ENCODE measurements at places on chromosomes 12 and 14.
A peak's percentile ranks its signal among the peaks of the same experiment; 100 is the strongest.

DNA sequence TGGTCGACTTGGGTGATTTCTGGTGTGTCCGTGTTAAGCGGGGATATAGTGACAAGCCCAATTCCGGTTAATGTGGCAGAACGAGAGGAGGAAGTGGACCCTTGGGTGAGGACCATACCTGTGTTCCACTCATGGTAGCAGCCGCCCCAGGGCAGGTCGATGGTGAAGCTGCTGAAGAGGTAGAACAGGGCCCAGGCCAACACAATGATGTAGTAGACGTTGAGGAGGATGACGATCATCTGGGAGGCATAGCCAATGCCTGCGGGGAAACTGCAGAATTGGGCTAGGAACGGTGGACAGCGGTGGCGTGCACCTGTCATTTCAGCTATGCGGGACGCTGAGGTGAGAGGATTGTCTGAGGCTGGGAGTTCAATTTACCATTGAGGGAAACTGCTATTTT lies 20.1 kb downstream of the SLC6A13 start:
- no peak for DNase-seq

- no peak for DNase-seq
Observed at GRCh38 chr14:95233702-95234241, 76.4 kb upstream of the DICER1 start.

DNA sequence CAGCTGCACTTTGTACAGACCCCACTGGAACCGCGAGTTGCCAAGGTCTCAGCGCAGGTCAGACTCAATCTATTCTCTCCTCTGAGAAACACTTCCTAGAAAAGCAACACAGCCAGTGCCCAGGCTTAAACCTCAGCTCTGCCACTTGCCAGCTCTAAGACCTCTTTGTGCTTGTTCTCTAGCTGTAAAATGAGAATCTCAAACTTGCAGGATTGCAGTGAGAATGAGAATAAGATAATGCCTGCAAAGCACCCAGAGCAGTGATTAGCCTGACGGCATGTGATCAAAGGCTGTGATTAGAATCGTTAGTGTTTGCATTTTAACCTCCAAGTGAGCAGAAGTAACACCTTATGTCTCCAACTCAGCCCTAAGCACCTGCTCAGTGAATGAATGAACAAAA lies 21.3 kb downstream of the ANO2 start:
- DNase-seq: no peak

DNA sequence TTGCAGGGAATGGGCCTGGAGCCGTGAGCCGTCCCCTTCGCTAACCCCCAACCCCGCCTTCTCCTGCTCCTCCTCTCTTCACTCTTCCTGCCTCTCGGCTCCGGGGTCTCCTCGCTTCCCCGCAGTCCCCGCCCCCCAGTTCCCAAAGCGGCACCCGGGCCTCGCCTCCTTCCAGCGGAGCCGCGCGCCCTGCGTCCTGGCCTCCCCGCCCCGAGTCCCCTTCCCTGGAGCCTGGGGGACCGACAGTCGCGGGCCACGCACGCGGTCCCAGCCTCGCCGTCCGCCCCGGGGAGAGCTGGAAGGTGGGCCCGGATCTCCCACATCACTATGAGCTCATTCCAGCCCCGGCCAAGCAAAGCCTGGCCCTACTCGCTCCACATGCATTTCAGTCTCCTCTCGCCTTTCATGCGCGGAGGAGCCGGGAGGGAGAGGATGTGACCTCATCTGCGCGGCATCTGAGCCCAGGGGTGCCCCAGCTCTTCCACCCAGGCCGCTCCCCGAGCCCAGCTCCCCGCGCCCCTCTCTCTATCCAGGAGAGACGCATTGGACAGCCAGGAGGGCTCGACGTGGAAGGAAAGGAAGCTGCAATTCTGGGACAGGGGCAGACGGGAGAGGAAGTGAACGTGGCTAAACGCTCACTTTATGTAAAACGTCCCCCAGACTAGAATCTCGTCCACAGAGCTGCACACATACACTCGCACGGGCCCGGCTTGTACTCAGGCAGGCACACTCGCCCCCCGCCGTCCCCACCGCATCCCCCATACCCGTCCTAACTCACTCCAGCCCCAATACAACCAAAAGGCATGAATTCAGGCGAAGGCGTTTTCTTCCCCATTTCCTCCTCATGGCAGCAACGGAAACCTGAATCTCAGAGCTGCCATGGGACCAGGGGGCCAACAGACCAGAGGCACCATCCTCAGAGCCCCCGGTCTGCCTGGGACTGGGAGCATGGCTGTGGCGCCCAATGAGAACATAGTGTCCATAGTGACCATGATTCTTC lies 108.7 kb upstream of the CCND2 start:
- DNase-seq: no peak

DNA sequence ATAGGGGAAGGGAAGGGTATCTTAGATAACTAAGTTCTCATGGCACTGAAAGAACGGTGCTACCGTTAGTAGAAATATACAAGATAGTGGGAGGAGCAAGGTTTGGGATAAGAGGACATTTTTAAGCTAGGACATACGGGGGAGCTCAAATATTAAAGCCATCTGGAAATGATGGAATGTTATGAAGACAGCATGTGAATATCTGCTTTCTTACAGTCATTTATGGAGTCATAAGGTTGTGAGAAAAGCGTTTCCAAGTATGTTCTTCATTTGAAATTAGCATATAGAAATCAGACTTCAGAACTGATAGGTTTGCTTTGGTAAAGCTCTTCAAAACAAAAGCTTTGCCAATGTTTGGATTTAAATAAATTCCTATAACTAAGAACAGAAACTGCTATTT lies 62.3 kb downstream of the OTOGL start:
- no peak for DNase-seq

GRCh38 chr14:30885840-30886740 lies 11.7 kb downstream of the COCH start:
- no peak for DNase-seq

DNA sequence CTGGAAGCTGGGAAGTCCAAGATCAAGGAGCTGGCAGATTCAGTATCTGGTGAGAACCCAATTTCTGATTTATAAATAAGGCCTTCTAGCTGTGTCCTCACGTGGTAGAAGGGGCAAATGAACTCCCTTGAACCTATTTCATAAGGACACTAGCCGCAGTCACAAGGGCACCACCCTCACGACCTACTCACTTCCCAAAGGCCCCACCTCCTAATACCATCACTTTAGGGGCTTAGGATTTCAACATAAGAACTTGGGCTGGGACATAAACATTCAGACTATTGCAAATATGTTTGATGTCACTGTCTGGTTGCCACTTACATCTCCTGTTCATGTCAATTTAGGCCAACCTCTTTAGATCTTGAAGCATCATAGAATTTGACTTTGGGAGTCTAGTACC lies 10.8 kb upstream of the CNIH1 start:
- no peak for DNase-seq

DNA sequence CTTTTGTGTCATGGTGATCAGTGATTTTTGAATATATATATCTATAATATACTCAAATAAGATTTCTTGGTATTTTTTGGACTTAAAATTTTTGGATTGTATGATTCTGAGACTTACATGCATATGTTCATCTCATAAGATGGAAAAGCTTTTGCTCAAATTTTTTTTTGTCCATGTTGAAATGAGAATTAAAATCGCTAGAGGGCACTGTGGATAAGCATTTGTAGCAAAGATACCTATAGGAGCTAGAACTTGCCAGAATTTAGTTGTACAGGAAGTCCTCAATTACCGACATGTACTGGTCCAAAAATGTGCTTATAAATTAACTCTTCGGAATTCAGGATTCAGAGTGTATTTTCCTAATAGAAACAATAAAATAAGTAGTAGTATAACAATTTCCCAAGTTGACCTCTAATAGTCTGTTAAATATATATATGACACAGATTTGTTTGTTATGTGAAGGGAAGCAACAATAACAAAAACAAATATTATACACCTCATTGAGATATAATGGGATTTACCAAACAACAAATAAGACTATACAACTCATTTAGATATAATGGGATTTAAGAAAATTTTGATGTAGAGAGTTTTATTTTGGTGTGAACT lies 179.6 kb downstream of the TMEM117 start:
- no peak for DNase-seq

DNA sequence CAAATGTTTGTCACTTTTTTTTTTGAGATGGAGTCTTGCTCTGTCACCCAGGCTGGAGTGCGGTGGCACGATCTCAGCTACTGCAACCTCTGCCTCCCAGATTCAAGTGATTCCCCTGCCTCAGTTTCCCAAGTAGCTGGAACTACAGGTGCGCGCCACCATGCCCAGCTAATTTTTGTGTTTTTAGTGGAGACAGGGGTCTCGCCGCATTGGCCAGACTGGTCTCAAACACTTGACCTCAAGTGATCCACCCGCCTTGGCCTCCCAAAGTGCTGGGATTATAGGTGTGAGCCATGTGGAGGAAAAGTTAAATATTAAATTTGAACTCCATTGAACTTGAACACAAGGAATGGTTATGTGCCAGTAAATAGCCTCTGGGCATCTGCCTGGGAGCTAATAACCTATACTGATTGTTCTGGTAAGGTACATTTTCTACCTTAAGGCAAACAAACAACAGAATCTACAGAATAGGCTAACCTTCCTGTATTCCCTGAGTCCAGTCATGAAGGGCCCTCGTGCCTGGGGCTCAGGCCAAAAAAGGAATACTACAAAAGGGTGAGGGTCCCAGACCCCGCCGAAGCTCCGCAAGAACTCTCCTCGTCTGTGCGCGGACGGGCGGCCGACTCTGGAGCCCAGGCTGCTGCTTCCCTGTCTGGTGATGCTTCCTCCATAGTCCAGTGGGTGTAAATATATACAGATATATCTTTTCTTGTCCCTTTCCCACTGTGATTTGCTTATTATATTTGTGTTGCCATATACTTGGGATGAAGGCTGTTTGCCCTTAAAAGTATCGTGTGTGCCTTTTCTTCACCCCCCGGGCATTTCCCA lies 74.0 kb upstream of the EIF5 start:
- no peak for DNase-seq

GRCh38 chr14:106174206-106174605 lies 647.8 kb downstream of the TMEM121 start:
- peak; percentile 24 for DNase-seq

- no peak for DNase-seq
Observed at GRCh38 chr12:5258926-5259325, 173.0 kb upstream of the NTF3 start.

DNA sequence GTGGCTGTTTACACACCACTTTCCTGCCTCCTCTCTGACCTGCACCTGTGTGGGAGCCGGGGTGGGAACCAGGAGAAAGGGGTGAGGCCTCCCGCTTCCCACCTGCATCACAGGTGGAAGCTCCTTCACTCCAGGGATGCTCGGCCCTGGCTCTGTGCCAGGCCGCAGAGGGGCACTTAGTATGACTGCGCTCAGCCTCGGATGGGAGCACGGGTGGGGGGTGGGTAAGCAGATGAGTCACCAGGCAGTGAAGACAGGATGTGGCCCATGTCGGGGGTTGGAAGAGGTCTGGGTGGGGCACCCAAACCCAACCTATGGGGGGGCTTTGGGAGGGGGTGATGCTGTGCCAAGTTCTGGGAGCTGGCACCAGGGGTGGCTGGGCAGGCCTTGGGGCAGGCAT lies 7.4 kb upstream of the CYP46A1 start:
- no peak for DNase-seq

GRCh38 chr12:14481201-14481600 lies 86.5 kb downstream of the PLBD1 start:
- no peak for DNase-seq

DNA sequence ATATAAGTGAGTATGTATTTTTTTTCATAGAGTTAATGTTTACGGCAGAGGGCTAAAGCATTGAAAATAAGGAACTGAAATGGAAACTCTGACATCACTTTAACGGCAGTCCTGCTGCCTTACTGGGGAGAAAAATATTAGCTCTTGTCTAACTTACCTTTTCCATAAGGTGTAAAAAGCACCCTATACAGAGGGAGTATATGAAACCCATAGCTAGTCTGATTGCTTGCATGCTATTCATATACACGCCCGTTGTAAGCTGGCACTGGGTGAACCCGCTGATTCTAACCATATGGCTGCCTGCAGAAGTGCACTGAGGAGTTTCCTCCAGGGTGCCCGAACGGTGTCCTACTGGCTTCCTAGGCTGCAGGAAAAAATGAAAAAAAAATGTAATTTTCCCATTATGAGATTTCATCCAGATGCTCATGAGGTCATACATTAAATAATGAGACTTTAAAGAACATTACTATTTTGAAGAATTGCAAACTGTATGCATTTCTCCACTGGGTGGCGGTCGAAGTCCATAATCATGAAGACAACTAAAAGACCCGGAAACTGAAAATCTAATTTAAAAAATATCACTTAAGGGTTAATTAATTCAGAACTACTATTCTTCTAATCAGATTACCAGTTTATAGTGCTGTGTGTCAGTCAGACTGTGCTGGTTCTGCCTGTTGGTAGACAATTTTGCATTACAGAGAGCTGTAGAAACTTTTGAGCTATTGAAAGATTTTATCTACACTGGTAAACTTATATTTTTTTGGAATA lies 144.7 kb downstream of the ALX1 start:
- DNase-seq: no peak

DNA sequence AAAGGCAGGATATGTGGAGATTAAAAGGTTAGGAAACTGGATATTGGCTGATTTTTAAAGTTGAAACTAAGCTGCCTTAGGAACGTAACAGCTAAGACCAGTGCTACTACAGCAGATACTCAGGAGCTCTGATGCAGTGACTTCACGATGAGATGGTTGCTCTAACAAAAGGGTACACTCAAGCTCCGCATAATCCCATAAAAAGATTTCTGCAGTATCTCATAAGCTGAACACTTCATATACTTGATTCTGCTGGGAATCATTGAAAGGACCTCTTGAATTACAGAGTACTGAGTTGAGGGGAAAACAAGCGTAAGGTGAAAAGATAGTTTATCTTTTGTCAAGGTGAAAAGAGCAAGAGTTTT lies 3.7 kb downstream of the RNF10 start:
- DNase-seq: no peak

DNA sequence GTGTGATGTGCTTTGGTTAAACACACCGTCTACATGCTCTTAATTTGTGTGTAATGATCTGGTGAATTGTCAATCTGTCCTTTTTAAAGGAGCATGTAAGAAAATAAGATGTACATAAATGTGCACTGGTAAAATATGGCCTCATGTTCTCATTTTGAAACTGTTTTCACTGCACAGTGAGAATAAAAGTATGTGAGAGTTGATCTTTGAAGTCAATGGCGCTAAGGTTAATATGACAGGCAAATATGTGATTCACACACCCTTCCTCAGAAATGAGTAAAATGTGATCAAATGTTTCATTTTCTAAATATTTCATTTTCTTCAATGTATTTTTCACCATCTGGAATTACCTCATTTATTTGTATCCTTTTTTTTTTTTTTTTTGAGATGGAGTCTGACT lies 8.3 kb upstream of the RNU6-7 start:
- no peak for DNase-seq

GRCh38 chr14:104598039-104598909 lies 6.3 kb downstream of the TMEM179 start:
- DNase-seq: no peak

DNA sequence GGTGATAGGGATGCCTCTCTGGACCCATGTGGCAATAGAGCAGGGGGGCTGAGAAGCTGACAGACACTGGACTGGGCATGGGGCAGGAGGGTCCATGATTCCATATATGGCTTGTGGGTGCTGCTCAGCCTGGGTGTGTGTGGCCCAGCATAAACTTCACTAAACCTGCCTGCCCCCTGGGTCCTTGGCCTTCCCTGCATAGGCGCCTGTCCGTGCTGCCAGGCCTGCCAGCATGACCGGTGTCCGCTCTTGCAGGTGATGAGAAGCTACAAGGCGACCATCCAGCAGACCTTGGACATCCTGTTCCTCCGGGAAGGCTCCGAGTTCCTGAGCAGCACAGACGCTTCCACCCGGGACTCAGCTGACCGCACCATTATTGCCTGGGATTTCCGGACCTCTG lies 61.6 kb downstream of the BEGAIN start:
- no peak for DNase-seq

GRCh38 chr12:4240981-4241380 lies 32.6 kb upstream of the CCND2 start:
- DNase-seq: no peak

- no peak for DNase-seq
Observed at GRCh38 chr12:84694116-84694515, 218.5 kb downstream of the SLC6A15 start.

Measured in stimulated activated CD8-positive, alpha-beta memory T cell treated with anti-CD3 and anti-CD28 coated beads, Interleukin-4, amount 100 ng/mL, for 1 hour (primary cell).